ENCODE measurements at places on chromosomes 5 and 9.
A peak's percentile ranks its signal among the peaks of the same experiment; 100 is the strongest.

- peak; percentile 59 for DNase-seq
Observed at GRCh38 chr9:128552744-128553440, 505 bp downstream of the SPTAN1 start.

DNA sequence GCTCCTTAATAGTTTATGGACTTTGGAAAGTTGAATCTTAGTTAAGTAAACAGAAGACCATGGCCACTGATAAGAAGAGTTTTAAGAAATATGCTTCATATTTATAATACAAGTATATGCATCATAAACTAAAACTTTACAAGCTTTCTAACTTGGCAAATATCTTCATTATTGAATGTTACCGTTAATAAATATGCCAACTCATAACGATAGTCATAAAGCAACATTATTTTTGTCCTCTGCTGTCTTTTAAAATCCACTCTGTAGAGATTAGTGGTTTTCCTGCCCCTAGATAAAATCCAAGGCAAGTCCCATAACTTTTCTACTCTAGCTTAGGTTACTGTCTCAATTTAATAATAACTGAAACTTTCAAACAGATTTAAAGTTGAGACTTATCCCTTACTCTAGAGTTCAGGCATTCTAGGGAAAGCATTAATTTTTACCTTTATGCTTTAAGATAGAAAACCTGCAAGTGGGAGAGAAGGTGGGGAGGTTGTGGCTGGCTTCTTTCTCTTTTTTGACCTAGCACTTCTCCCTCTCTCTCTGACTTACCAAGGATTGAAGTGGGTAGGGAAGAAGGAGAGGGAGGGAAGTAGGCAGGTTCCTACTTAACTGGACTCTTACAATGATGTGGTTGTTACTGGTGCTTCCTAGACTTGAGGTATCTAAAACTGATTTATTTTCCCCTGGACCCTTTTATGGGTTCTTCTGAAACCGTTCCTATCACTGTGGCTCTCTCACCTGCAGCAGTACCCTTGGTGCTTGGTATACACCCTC, 29.6 kb downstream of the RNF145 start:
- no peak for DNase-seq

DNA sequence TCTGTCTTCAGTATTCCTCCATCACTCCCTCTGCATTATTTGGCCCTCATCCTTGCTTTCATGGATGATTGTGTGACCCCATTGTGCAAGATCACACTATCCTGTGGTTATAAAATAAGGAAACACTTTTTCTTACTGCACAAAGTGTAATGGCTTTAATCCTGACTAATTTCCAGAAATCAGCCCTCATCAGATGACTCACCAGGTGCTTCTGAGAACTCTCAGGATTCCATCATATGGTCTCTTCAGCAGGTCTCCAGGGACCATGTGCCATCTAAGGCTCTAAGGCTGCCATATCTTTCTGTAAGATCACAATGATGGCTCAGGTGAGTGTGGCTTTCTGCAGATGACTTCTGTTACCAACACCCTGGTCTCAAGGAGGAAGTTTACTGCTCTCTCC, 27.3 kb upstream of the FER start:
- DNase-seq, result no peak

DNA sequence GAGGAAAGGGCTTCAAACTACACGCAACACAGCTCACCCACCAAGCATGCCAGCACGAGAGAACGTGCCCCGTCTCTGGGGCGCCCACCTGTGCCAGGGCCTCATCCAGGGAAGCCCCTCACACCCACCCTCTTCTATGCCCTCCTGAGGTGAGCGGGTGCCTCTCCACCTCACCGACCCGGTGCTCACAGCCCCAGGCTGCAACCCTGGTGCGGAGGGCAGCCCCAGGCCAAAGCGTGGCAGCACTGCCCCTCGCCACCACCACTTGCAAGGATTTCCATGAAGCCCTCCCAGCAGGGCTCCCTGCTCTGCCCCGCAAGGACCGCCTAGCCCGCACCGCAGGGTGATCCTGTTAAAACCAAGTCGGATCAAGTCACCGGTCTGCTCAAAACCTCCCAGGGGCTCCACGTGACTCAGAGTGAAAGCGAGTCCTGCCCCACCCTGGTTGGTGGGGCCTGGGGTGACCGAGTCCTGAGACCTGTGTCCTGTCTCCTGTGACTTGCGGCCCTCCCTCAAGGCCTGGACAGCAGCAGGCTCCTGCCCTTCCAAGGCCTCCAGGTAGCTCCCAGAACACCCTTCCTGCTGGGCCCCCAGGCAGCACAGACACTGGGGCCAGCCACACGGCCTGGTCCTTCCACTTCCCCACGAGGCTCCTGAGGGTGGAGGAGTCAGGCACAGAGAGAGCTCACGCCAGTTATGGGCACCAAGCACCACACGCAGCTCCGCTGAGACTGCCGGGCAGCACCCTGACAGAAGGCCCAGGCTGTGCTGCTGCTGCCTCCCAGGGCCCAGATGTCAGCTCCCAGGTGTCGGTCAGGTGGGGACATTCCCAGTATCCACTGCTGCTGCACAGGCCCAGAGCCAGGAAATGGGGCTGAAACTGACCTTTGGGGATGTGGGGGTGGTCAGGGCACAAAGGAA, 12.7 kb downstream of the BRD3 start:
- no peak for DNase-seq

GRCh38 chr5:99544356-99544755, 615.5 kb upstream of the CHD1 start:
- no peak for DNase-seq

DNA sequence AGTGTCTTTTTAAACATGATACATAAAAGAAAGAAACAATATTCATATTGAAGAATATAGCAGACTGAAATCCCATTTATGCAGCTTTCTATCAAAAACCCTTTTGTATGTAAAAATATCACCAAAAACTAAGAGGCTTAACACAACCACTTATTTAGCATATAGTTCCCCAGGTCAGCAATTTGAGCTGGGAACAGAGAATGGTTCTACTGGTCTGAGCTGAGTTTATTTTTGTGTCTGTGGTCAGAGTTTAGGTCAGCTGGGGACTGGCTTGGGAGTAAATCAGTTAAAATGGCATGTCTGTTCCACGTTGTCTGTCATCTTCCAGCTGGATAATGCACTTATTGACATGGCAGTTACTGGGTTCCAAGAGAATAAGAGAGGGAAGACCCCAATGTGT, 165.0 kb downstream of the TMEM232 start:
- no peak for DNase-seq

DNA sequence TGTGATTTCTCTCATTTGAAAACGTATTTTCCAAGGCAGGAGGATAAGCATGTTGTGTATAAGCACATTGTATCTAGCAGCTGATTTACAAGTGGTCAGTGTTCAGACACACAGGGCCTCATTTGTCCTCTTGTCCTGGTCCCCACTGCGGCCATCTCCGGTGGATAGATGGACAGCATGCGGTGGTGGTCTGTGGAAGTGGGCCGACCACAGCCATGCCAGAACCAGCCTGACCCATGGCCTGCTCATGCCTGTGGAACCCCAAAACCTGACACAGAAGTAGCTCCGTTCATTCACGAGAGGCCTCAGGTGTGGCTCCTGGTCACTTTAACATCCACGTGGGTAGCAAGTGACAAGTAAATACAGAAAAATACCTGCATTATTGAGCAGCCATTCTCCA, 14.6 kb downstream of the IRX2 start:
- DNase-seq, result no peak

DNA sequence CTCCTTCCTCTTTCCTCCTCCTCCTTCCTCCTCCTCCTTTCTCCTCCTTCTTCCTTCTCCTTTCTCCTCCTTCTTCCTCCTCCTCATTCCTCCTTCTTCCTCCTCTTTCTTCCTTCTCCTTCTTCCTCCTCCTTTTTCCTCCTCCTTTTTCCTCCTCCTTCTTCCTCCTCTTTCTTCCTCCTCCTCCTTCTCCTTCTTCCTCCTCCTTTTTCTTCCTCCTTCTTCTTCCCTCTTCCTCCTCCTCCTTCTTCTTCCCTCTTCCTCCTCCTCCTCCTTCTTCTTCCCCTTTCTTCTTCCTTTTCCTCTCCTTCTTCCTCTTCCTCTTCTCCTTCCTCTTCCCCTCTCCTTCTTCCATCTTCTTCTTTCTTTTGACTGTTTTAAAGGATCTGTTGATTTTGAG, 538.8 kb downstream of the TMEM38B start:
- DNase-seq, result no peak

DNA sequence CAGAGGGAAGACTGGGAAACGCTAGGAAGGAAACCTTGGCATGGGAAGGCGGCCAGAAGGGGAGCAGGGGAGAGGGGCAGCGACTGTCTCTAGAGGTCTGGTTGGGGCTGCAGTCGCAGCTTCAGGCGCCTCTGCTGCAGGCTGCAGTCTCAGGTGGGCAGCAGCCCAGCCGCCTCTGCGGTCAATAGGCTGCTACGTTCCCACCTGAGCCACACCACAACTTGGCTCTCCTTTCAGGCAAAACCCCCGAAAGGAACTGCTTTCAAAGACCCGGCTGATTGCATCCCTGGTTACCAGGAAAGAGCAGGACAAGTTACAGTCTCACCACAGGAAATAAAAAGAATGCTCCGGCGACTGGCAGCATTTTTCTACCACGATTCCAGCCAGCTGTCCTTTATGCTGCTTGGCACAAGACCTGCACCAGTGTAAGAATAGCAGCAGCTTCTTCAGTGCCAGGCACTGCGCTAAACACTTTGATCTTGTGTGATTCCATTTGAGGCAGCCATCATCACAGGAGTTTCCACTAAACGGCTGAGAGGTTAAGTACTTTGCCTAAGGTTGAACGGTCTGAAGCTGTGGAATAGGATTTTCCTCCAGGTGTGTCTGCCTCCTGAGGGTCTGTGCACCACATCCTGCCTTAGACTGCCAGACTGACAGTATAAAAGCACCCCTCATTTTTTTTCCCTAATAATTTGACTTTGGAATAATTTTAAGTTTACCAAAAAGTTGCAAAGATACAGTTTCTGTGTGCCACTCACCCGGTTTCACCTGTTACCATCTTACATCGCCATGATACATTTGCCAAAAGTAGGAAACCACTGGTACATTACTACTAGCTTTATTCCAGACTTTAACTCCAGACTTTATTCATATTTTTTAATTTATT, 7.5 kb downstream of the RPS14 start:
- DNase-seq, result no peak

- peak; percentile 17 for DNase-seq
Observed at GRCh38 chr5:135191084-135191826, 157.2 kb upstream of the PITX1 start.

DNA sequence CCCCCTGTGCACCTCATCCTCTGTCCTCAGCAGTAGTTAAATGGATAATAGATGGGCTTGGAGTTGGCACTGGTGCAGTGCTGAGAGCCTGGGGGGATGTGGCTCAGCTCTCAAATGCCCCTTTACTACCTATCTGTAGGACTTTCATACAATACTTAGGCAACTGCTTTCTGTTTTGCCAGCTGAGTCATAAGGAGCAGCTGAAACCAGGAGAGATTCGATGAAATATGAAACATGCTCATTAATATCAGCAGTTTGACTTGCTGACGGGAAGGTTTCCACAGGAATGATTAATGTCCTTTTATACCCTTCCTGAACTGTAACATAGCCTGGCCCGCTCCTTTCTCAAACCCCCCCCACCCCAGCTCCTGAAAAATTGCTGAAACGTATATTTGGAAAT, 142.6 kb downstream of the SAXO1 start:
- DNase-seq, result no peak

GRCh38 chr9:6049798-6050197, 34.4 kb upstream of the RANBP6 start:
- DNase-seq, result no peak

GRCh38 chr9:20823051-20823450, 139.0 kb downstream of the FOCAD start:
- no peak for DNase-seq

DNA sequence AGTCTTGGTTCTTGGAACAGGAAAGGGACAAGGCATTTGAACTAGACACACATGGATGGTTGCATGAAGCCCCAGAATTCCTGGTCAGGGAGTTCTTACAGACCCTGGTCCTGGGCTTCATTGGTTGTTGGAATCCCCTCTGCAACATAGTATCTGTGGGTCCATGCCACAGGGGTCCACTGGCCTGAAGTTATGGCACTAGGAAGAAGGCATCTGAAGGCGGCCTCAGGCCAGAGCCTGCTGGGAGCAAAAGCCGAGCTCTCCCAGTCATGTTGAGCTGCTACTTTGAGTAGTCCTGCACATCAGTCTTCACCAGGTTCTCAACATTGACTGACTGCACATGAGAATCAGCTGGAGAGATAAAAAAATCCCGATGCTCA, 71.1 kb upstream of the PITX1 start:
- DNase-seq, result no peak

GRCh38 chr5:61507232-61507631, 175.2 kb downstream of the ZSWIM6 start:
- no peak for DNase-seq

- DNase-seq, result no peak
Observed at GRCh38 chr9:87263291-87263690, 234.4 kb upstream of the DAPK1 start.

- DNase-seq, result no peak
Observed at GRCh38 chr9:111633389-111633736, 2.2 kb downstream of the DNAJC25 start.

- peak; percentile 93 for DNase-seq
Observed at GRCh38 chr9:136944519-136945332, at the start of the genes C8G and FBXW5. Gene C8G (plus strand): TSS chr9:136945243. CDS start chr9:136945321, 78 bp downstream. Gene FBXW5 (minus strand): TSS chr9:136944738. CDS start chr9:136944083, 655 bp downstream.

- DNase-seq, result no peak
Observed at GRCh38 chr5:157750320-157750719, 6.8 kb downstream of the LSM11 start.

DNA sequence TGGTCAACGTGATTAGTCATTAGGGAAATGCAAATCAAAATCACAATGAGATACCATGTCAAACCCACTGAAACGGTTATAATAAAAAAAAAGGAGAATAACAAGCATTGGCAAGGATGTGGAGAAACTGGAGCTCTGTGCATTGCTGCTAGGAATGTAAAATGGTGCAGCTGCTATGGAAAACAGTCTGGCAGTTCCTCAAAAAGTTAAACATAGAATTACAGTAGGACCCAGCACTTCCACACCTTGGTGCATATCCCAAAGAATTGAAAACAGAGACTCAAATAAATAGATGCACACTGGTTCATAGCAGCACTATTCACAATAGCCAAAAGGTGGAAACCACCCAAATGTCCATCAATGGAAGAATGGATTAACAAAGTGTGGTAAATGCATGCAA, 201.5 kb upstream of the TUT7 start:
- no peak for DNase-seq

DNA sequence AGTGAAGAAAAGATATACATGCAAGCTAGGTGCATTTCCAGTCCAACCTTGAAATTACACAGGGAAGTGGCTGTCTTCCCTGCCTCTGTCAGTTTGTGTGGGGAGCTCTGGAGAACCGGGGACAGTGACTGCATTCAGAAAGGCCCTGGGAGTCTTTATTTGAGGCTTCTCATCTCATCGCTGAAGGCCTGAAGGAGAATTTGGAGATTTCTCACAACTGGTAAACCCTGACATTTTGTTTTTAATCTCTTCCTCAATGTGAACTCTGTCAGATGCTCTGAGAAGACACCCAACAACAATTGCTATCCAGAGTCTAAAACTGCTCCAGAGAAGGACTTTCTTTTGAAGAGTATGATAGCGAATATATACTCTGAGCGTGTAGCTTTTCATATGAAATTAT, 33.0 kb downstream of the MACIR start:
- peak; percentile 25 for DNase-seq

DNA sequence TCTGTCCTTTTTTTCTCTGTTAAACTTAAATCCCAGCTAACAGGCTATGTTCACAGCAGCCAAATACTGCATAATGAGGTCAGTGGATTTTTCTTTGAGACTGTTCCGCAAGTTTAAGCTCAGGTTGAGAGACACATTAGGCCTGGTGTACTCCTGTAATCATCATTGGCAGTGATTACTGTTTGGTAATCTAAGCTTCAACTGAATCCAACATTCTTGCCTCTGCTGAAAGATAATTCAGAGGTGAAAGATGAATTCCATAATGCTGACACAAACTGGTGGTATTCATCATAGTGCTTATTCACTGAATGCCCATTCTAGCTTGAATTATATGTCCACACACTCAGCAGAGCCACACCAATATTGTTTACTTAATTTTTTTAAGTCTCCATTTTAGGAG, 108.5 kb downstream of the NFIB start:
- no peak for DNase-seq
